T-helper 22 cell (primary cell): ENCODE measurements at places on chromosomes 5 and 9.

DNA sequence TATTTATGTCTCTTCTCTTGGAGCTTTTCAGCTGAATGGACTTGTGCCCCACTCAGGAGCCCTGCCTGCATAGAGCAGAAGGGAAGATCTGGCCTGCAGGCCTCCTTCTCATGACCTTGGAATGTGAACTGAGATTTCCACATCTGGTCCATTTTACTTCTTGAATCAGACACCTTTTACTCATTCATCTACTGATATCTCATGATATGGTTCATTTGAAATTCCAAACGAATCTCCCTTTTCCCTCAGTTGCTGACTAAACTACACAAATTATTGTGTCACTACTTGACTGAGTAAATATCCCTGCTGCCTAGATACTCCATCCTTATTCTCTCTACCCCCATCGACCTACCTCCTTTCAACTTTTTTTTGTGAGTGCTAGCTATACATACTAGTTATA, 138.7 kb downstream of the PLCXD3 start:
- DNase-seq: no peak

GRCh38 chr5:150073677-150074076, 12.7 kb downstream of the CSF1R start:
- no peak for DNase-seq

DNA sequence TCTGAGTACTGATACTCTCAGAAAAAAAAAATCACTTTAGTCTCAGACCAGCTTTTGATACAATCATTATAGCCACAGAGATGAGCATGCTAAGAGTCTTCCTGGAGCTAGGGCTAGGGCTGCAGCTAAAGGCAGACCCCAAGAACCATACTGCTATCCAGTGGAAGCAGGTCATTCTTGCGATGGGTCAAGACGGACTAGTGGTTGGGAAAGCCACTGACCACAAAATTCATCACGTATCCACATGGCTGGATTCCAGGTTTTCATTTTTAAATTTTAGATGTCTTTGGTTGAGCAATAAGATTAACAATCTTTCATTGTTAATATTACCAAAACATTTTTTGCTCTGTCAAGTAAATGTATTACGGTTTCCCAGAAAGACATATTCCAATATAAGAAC, 598.1 kb downstream of the DNAH5 start:
- no peak for DNase-seq

DNA sequence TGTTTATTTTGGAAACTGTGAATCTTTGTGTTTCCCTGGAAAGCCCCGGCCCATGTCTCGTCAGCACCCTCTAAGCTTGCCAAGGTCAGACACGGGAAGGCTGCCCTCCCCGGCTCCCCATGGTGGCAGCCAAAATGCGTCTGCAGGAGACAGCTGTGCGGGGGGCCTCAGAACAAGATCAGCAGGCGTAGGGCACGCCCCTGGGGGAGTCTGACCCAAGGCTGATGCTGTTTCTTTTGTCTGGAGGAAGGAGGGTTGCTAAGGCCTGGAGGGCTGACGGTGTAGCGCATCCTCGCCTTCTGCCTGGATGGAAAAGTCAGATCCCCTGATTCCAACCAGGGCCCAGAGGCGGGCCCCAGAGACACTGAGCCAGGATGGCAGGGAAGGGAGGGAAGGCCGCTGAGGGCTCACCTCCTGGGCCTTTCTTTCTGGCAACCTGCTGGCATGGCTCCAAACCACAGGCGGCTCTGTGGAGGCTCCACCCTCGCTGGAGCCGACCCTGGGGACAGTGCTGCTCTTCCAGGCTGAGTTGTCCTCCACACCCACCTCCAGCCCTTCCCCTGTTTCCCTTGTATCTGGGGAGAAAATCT, 57.2 kb downstream of the OLFM1 start:
- no peak for DNase-seq

DNA sequence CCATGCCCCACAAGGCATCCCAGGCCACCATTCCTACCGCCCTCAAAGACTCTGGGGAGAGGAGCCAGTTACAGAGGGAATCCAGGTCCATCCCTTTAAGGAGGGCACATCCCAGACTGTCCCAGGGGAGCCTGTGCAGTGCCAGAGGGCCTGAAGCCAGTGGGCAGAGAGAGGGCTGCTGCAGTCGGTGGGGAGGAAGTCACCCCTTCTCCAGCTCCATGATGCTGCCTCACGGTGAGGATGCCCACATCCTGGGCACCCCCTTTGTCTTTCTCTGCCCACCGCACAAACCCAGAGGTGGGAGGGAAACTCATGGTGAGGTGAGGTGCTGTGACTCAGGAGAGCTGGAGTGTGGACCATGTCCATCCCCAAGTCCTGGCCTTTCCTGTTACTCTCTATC, 26.2 kb upstream of the ANKRD33B start:
- no peak for DNase-seq

- DNase-seq: no peak
Observed at GRCh38 chr5:170782438-170782837, 1.1 kb upstream of the GABRP start.

DNA sequence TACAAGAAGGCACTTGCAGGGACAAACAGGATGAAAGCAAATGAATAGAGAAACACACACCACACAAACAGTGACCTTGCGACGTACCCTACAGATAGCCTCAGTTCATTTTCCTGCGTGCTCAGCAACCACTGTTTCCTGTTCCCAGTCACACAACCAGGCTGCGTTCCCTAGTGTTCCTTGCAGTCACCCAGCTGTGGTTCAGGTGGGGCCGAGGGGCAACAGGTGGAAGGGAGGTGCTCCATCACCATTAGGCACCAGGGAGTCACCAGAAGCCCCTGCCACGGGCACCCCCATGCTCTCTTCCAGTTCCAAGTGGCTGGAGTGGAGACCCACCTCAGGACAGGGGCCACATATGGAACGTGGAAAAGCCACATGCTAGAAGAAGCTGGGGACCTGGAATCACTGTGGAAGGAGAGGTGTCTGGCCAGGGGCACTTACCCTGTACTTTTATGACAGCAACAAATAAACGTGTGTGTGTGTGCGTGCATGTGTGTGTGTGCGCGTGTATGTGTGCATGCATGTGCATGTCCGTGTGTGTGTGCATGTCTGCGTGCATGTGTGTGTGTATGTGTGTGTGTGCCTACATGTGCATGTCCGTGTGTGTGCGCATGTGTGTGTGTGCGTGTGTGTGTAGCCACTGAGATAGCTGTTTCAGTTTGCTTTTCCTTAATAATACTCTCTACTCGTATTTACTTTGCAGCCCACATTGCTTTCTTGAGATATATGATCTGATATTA, 18.8 kb upstream of the FCN2 start:
- no peak for DNase-seq

DNA sequence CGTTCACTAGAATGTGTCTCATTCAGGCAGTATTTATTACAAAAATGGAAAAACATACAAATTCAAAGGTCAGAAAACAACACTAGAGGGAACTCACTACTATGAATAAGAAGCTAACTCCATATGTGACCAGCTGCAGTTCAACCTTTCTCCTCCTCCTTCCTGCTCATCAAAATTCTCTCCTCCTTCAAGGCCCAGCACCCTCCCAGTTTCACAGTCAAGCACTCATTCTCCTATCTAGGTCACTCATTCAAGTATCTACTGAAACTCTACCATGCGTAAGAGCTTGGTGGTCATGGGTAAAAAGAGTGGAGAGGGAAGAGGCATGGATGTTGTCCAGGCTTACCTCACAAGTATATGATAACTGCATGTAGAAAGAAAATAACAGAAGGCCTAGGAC, 27.7 kb downstream of the ECPAS start:
- DNase-seq: no peak

GRCh38 chr9:100206899-100207298, 107.9 kb downstream of the INVS start:
- DNase-seq: no peak

- no peak for DNase-seq
Observed at GRCh38 chr5:149062371-149063016, 368 bp downstream of the SH3TC2 start.

DNA sequence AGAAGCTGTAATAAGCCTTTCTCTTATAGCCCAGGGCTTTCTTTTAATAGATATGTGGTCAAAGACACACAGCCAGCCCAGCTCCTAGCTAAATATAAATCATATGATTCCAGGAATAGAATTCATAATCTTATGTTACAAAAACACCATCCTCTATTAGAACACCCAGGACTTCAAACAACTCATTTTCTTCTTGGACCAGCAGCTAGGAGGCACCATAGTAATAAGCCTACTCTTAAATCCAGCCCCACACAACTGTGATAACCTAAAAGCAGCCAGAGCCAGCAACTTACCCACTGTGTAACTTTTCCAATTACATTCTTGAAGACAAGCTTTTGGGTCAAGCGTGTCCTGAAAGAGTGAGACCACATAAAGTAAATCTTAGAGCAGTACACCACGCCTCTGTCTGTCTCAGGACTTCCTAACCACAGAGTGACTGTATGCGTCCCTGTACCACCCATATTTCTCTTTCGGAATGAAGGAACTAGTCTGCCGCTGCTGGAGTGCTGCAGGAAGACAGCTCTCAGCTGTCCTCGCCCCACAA, 223.8 kb downstream of the TLE1 start:
- no peak for DNase-seq

GRCh38 chr9:15622318-15622971, 69.6 kb downstream of the CCDC171 start:
- no peak for DNase-seq

DNA sequence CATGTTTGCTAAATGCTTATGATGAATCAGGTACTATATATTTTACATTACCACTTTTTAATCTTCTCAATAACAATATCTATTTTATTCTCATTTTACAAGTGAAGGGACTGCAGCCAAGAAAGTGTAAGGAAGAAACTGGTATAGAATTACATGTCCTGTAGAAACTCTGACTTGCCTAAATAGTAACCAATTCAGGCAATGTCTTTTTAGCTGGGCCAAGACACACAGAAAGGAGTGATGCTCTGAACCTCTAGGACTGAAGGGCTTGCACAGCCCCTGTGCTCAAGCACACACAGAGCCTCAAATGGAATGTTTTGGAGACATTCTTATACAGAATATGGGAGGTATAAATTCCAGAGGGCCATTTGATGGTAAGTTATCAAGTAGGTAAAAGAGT, 286.4 kb upstream of the TNC start:
- DNase-seq: no peak

- DNase-seq: no peak
Observed at GRCh38 chr5:35198075-35198474, 32.2 kb downstream of the PRLR start.

- DNase-seq: no peak
Observed at GRCh38 chr5:126972062-126972895, 58.1 kb downstream of the MARCHF3 start.

DNA sequence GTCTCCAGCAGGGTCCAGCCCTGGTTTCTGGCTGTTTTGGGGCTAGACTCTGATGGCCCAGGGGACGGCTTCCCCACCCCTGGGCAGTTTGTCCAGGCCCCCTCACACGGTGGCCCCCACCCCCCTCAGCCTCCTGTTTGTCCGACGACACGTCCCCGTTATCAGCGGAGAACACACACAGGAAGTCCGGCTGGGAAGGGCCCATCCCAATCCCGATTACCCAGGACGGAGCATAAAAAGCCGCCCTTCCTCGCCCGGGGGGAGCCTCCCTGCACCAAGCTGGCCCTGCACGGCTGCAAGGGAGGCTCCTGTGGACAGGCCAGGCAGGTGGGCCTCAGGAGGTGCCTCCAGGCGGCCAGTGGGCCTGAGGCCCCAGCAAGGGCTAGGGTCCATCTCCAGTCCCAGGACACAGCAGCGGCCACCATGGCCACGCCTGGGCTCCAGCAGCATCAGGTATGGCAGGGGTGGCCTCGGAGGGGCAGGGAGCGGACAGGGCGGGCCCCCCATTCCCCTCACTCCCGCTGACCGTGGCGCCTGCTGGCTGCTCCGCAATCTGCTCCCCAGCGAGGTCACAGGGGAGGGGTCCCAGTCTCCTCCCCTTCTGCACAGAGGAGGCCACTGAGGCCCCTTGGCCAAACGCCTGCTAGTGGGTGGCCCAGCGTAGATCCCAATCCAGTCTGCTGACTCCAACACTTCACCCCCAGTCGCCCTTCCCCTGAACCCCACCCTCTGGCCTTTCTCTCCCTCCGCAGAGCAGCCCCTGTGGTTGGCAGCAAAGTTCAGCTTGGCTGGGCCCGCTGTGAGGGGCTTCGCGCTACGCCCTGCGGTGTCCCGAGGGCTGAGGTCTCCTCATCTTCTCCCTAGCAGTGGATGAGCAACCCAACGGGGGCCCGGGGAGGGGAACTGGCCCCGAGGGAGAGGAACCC, at the start of gene EGFL7:
Gene EGFL7 (plus strand): TSS at position 261 of the 926 bp plus-strand sequence. CDS start 5,367 bp downstream, outside the sequence.
- no peak for DNase-seq

DNA sequence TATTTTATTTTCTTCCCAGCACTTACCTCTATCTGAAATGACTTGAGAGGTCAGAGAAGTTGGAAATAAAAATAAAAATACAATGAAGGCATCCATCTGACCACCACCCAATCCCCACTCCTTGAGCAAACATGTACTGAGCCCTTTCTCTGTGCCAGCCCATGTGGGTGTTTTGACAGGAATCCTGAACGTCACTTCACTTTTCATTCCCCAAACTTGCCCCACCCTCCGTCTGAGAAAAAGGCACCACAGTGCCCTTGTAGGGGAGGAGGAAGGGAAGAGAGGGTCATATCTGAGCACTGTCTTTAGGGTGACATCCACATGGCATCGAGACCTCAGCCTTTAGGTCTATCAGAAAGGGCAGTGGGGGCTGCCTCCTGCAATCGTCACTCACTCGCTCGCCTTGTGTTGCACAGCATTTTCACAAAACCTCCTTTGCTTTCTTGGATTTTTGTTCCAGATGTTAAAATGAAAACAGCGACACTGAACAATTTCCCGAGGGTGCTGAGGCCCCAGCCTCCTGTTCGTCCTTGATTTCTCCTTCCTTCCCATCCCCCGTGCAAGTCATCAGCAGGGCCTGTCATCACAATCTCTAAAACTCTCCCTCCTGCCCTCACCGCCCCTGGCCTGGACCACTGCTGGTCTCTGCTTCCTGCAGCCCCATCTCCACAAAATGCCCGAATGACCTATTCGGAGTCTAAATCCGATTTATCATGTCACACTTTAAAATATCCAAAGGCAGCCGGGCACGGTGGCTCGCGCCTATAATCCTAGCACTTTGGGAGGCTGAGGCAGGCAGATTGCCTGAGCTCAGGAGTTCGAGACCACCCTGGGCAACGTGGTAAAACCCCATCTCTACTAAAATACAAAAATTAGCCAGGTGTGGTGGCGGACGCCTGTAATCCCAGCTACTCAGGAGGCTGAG, 13.0 kb downstream of the HIGD2A start:
- no peak for DNase-seq

DNA sequence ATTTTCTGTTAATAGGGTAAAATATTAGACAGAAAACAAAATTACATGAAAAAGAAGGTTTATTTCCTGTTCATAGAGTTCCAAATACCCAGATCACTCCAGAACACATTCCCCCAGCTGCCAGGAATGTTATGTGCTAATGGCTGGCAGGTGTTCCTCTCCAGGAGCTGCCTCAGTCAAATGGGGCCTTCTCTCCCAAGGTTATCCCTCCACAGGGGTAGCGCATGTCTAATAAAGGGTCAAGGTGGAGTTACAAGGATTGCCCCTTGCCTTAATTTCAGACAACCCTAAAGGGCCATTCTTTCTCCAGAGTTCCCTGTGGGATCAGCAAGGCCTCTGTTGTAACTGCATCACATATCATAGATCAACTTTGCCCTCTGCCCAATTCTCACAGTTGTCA, 148.6 kb upstream of the PLPPR1 start:
- DNase-seq: no peak

GRCh38 chr9:22129633-22130032, 120.5 kb upstream of the CDKN2B start:
- DNase-seq: no peak

GRCh38 chr5:88672644-88673252, 210.2 kb downstream of the MEF2C start:
- no peak for DNase-seq

GRCh38 chr5:39409033-39409432, 15.7 kb downstream of the DAB2 start:
- no peak for DNase-seq
